ENCODE measurements at places on chromosomes 7 and 10. TPM values are rescaled to one million over a fixed set of nuclear protein-coding genes. Genes with fewer than 3 reads are reported as not detected.

GRCh38 chr10:106618646-106619045 is 545.9 kb downstream of the SORCS1 start:
- H3K36me3 ChIP-seq: no peaks in the 10 kb centered on the region
- H3K27me3 ChIP-seq: no peaks in the 10 kb centered on the region
- no peak overlapping the region for H3K27ac ChIP-seq
- DNase-seq: no peak

CYP3A5 gene
- total RNA-seq: 129 TPM

- no peaks in the 10 kb centered on the region for H3K4me1 ChIP-seq
- no peaks in the 10 kb centered on the region for H3K36me3 ChIP-seq
- no peak overlapping the region for H3K4me3 ChIP-seq
- no peaks in the 10 kb centered on the region for H3K27me3 ChIP-seq
- no peak for DNase-seq
- H3K27ac ChIP-seq: no peak overlapping the region
Observed at GRCh38 chr10:176677-177076, 41.4 kb downstream of the ZMYND11 start.

ZRANB1 gene
- total RNA-seq: 6.9 TPM

DNA sequence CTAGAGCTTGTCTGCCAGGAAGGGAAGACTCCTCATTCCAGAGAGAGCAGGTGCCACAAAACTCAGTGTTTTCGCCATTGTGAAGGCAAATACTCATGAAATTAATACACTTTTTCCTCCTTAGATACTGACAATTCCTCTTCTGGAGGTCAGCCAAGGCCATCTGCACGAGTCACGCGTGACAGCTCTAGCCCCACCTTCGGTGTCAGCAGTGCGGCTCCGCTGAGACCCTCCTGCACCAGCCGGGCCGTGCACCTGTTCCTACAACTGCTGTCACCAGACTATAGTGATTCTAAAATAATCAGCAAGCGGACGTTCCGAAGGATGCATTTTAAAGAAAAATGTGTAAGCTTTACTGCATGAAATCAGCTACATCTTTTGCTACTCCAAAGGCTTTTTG is 127.7 kb downstream of the DIP2C start:
- no peak overlapping the region for H3K27ac ChIP-seq
- no peak overlapping the region for H3K4me3 ChIP-seq
- H3K4me1 ChIP-seq: peaks cover 24% of the 10 kb centered on the region
- DNase-seq: no peak
- H3K27me3 ChIP-seq: no peaks in the 10 kb centered on the region

ZPBP gene
- 0.16 TPM for total RNA-seq

CADPS2 gene
- 17.3 TPM for total RNA-seq

ETV1 gene
- 8.5 TPM for total RNA-seq

GRCh38 chr10:128047991-128048818 is 78.0 kb downstream of the MKI67 start:
- DNase-seq: no peak
- no peaks in the 10 kb centered on the region for H3K27me3 ChIP-seq
- no peaks in the 10 kb centered on the region for H3K4me1 ChIP-seq
- H3K36me3 ChIP-seq: no peaks in the 10 kb centered on the region
- peak overlapping the region; percentile 28 for H3K27ac ChIP-seq
- H3K4me3 ChIP-seq: no peak overlapping the region

DNA sequence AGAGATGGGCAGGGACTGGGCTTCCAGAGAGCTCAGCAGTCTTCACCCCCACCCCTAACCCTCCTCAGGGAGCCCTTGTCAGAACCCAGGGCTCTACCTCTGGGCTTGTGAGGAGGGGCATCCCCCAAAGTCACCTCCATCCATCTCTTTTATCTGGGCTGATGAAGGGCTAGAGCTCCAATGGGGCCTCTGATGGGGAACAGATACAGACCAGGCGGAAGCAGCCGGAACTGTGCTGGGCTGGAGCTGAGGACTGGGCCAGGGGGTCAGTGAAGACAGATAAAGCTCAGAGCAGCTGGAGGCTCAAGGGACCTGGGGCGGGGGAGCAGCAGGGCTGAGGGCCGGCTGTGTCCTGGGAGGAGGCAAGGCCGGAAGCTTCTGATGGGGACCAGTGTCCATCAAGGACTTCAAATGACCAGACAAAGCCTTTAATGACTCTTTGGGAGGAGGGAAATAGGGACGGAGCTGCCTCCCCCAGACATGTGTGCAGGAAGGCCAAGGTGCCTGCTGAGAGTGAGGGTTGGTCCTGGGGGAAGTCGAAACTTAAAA is 10.2 kb downstream of the KAZALD1 start:
- no peaks in the 10 kb centered on the region for H3K27me3 ChIP-seq
- H3K36me3 ChIP-seq: no peaks in the 10 kb centered on the region
- DNase-seq: no peak
- H3K4me3 ChIP-seq: no peak overlapping the region
- no peaks in the 10 kb centered on the region for H3K4me1 ChIP-seq

- H3K4me1 ChIP-seq: no peaks in the 10 kb centered on the region
- H3K27ac ChIP-seq: no peak overlapping the region
- H3K4me3 ChIP-seq: no peak overlapping the region
Observed at GRCh38 chr7:494906-495305, 24.7 kb downstream of the PDGFA start.

HPSE2 gene
- total RNA-seq: not detected

CACNA2D1 gene
- total RNA-seq: 3.0 TPM

DNA sequence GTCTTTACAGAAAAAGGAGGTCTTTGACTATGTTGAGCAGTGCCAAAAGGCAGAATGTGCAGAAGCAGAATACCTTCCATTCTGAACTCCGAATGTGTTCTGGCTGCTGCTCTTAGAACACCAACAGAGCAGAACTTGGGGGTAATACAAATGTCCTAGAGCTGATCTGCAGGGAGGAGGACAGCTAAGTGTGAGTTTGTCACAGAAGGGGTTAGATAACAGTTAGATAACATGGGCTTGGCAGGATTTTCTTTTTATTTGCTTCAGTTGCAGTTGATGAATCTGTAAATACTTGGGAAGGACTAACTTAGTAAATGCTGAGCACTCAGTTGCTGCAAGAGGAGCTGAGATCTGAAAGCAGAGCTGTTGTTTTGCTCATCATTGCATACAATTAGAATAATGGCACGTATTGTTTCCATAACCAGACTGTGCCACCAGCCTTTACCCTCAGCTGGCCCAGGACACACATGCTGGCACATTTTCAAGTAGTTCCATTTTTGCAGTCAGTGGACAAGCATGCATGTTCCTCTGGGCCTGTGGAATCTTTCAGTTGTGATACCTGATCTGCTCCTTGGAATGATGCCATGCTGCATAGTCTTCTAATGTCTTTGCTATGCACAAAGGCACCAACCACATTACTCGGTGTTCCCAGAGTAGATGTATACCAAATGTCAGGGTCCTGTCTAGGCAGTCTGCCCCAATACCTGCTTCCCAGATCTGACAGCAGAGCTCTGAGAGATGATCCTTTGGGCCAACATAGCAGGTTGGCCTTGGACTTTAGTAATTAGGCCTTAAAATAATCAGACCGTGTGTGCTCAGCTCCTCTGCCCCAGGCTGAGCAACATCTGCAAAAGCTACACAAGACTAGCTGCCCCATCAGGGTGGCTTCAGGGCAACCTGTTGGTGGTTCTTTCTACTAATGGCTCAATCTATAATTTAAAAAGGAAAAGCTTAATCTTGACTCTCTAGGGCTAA is 55.7 kb downstream of the GSDME start:
- no peaks in the 10 kb centered on the region for H3K4me1 ChIP-seq
- H3K27me3 ChIP-seq: no peaks in the 10 kb centered on the region
- no peaks in the 10 kb centered on the region for H3K36me3 ChIP-seq
- H3K27ac ChIP-seq: no peak overlapping the region

CUBN gene
- 0.60 TPM for total RNA-seq

DNA sequence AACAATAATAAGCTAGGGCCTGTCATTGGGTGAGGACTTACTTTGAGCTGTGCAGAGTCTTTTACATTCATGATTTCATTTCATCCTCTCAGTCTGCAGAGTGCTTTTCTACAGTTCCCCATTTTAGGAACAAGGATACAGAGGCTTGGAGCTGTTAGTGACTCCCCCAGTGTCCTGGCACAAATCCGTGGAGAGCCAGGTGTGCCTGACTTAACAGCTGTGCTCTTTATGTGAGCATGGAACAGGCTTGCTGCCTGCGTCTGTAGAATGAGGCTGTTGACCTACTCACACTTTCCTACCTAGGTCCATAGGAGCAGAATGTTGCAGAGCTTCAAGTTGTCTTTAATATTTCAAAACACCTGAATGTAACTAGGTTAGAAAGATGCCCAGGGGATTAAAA is 50.4 kb upstream of the BTBD16 start:
- DNase-seq: no peak
- no peaks in the 10 kb centered on the region for H3K27me3 ChIP-seq
- H3K36me3 ChIP-seq: peaks cover 8% of the 10 kb centered on the region

DNA sequence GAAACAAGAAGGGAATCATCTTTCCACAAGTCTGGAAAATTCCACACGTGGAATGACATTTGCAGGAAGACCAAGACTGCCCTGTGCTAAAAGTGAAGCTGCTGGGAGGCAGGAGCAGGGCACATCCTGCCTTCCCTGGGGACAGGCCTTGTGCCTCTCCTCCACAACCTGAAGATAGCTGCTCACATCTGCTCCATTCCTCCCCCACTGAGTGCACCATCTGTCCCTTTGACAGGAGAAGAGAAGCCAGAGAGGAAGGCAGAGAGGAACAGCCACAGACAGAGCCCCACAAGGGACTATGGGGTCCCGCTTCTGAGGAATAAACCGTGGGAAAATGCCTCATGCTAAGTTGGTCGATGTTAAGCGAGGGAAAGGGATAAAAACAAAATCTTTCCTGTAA is 15.9 kb upstream of the FAM171A1 start:
- no peaks in the 10 kb centered on the region for H3K27me3 ChIP-seq
- H3K4me1 ChIP-seq: no peaks in the 10 kb centered on the region
- no peak overlapping the region for H3K4me3 ChIP-seq
- no peak overlapping the region for H3K27ac ChIP-seq
- H3K36me3 ChIP-seq: no peaks in the 10 kb centered on the region

- no peaks in the 10 kb centered on the region for H3K36me3 ChIP-seq
- no peaks in the 10 kb centered on the region for H3K27me3 ChIP-seq
- no peak overlapping the region for H3K27ac ChIP-seq
Observed at GRCh38 chr10:27865221-27865635, 119.6 kb upstream of the MKX start.

DNA sequence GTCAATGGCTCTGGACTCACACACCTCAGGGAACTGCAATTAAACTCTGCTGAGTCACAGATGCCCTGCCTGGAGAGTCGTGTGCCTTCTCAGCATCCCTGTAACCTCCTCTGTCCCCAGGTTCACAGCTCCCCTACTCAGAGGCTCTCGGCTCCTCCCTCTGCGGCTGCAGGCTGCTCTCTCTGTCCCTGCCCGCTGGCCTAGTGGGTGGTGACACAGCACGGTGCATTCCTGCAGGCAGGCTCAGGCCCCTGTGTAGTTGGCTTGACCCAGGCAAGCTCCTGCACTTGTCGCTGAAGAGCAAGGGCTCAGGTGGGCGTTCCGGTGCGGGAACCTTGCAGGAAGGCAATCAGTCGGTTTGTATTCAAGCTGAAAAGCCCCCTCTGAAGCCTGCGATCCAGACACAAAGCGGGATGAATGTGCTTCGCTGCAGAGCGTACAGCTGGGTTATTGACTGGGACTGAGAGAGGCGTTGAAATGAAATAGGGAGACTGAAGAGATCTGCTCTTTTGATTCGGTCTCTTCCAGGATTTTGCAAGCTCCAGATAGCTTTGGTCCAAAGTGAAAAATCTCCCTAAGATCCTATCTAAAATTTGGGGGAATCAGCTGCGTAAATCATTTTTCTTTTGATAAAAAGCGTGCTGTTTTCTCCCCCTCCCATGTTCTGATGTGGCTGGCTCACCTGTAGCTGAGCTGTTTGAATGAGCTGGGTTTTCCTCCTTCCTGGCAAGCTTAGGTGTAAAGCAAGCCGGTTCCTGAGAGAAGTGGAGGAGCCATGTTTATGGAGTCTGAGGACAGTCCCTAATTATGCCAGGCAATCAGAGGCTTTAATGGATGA is 208.7 kb upstream of the PHYHIPL start:
- H3K27me3 ChIP-seq: no peaks in the 10 kb centered on the region
- H3K36me3 ChIP-seq: no peaks in the 10 kb centered on the region
- H3K4me3 ChIP-seq: no peak overlapping the region
- peaks cover 4% of the 10 kb centered on the region for H3K4me1 ChIP-seq

GRCh38 chr7:44387389-44387788 is 62.0 kb upstream of the CAMK2B start:
- no peaks in the 10 kb centered on the region for H3K36me3 ChIP-seq
- no peaks in the 10 kb centered on the region for H3K27me3 ChIP-seq
- DNase-seq: peak; percentile 1
- H3K4me1 ChIP-seq: no peaks in the 10 kb centered on the region
- H3K4me3 ChIP-seq: no peak overlapping the region

DNA sequence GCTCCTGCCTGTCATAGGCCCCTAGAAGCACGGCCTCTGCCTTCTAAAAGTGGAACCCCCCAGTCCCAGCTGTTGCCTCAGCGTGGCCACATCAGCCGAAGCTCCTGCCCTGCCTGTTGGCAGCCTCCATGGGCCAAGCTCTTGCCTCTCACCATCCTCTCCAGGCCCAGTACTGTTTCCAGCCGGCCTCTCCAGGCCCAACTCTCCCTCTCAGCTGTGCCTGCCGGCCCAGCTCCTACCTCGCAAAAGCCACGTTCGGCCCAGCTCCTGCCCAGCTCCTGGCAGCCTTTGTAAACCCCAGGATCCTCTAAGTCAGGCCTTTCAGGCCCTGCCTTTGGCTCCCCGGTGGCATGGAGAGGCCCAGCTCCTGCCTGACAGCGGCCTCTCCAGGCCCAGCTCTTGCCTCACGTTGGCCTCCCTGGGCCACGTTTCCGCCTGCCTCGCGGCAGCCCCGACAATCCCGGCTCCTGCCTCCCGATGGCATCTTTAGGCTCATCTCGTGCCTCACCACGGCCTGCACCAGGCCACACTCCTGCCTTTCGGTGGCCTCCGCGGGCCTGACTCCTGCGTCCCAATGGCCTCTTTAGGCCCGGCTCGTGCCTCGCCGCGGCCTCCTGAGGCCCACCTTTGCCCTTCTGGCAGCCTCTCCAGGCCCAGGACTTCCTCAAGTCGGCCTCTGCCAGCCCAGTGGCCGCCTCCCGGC is 17.5 kb upstream of the TMEM248 start:
- H3K27me3 ChIP-seq: no peaks in the 10 kb centered on the region
- no peak overlapping the region for H3K4me3 ChIP-seq
- H3K36me3 ChIP-seq: no peaks in the 10 kb centered on the region
- no peak overlapping the region for H3K27ac ChIP-seq
- H3K4me1 ChIP-seq: no peaks in the 10 kb centered on the region

GRCh38 chr10:32413513-32413912 is 32.4 kb upstream of the CCDC7 start:
- H3K4me1 ChIP-seq: no peaks in the 10 kb centered on the region
- H3K36me3 ChIP-seq: no peaks in the 10 kb centered on the region
- DNase-seq: no peak

BHLHA15 gene
- 316 TPM for total RNA-seq

DNA sequence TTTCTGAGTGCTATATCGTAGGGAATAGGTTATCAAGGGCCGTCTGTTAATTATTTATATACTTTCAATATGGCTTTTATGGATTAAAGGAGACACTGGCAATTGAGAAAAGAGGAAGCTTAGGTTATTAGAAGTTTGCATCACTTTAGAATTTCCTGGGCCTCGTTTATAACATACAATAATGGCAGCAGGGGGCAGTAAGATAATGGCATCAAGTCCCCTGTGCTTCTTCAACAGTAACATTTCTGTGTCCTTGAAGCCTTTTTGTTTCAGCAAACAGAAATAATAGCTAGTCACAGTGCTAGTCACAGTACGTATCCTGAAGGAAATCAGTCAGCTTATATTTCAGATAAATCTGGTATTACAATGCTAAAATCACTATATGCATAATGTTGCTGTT is 41.9 kb downstream of the SPAM1 start:
- no peak overlapping the region for H3K27ac ChIP-seq
- H3K4me3 ChIP-seq: no peak overlapping the region
- no peaks in the 10 kb centered on the region for H3K27me3 ChIP-seq

HMX2 gene
- 0.14 TPM for total RNA-seq

ATOH7 gene
- total RNA-seq: not detected

- no peak overlapping the region for H3K4me3 ChIP-seq
- DNase-seq: no peak
- no peaks in the 10 kb centered on the region for H3K36me3 ChIP-seq
- H3K4me1 ChIP-seq: no peaks in the 10 kb centered on the region
Observed at GRCh38 chr10:43921478-43921877, 272.8 kb upstream of the ZNF32 start.
